Immature natural killer cell (primary cell): ENCODE measurements at places on chromosomes 3 and 15.

DNA sequence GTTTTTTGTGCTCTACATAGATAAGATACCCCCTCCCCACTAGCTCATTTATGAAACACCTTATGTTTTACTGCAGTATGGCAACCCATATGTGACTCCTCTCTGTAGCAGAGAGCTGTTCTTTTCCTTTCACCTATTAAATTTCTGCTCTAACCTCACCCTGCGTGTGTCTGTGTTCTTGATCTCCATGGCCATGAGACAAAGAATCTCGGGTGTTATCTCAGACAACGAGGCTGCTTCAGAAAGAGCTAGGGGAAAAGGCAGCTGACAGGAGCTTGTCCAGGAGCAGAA lies 18.0 kb downstream of the CCR8 start:
- H3K4me1 ChIP-seq, result peaks cover 22% of the 10 kb centered on the region
- H3K27me3 ChIP-seq, result no peaks in the 10 kb centered on the region
- DNase-seq, result no peak

DNA sequence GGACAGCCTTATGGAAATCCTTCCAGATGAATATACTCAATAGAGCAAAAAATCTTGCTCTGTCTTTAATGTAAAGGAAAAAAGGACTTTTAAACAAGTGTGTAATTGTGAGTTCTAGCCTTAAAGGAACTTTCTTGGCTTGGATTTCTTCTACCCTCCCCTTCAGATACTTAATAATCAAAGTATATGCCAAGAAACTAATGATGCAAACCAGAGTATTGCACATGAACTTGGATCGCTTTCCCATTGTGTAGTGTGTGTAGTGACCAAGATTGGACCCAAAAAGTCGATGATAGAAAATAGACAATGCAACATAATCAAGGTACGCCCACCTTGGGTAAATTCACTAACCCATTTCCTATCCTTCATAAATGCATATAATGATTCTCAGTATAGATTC lies 123.8 kb downstream of the TIGIT start:
- H3K27ac ChIP-seq, result no peak overlapping the region
- DNase-seq, result no peak
- H3K36me3 ChIP-seq, result no peaks in the 10 kb centered on the region
- H3K4me1 ChIP-seq, result peaks cover 5% of the 10 kb centered on the region
- H3K4me3 ChIP-seq, result no peak overlapping the region

GRCh38 chr3:59727902-59728586 lies 678.2 kb upstream of the CFAP20DC start:
- H3K4me3 ChIP-seq, result no peak overlapping the region
- H3K36me3 ChIP-seq, result no peaks in the 10 kb centered on the region
- H3K4me1 ChIP-seq, result peaks cover 16% of the 10 kb centered on the region
- H3K27me3 ChIP-seq, result peaks cover 3% of the 10 kb centered on the region
- H3K27ac ChIP-seq, result no peak overlapping the region

GRCh38 chr3:38564631-38565338 lies 68.6 kb downstream of the EXOG start:
- no peaks in the 10 kb centered on the region for H3K4me1 ChIP-seq
- no peak overlapping the region for H3K4me3 ChIP-seq
- no peak for DNase-seq
